ENCODE measurements at places on chromosomes 5 and 9.
A peak's percentile ranks its signal among the peaks of the same experiment; 100 is the strongest.

DNA sequence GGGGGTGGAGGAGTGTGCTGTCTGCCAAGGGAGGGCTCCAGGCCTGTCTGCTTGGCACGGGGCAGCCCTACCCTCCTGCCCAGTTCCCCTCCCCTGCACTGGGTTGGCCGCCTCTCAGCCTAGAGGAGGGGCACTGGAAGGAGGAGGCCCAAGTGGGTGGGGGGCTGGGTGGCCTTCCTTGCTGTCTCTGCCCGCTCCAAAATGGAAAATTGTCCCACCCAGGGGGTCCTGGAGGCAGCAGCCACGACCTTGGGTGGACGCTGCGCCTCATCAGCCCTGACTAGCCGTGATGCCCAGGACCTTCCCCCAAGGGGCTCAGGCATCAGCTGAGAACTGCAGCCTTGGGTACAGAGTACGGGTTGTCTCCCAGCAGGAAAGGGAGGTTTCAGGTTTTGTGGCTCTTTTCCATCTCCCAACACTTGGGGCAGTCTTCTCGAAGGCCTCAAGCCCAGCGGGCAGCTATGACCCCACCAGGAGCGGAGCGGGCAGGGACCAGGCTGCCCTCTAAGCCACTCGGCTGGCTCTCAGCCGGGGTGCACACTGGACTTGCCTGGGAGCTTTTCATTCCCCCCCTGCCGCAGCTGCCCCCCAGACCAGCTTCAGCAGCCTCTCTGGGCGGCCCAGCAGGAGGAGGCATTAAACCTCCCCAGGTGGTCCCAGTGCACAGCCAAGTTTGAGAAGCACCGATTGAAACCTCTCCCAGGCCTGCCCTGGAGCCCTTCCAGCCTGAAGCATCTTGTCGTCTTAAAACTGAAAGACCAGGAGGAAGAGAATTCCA lies 20.6 kb downstream of the NTNG2 start:
- DNase-seq, result no peak

DNA sequence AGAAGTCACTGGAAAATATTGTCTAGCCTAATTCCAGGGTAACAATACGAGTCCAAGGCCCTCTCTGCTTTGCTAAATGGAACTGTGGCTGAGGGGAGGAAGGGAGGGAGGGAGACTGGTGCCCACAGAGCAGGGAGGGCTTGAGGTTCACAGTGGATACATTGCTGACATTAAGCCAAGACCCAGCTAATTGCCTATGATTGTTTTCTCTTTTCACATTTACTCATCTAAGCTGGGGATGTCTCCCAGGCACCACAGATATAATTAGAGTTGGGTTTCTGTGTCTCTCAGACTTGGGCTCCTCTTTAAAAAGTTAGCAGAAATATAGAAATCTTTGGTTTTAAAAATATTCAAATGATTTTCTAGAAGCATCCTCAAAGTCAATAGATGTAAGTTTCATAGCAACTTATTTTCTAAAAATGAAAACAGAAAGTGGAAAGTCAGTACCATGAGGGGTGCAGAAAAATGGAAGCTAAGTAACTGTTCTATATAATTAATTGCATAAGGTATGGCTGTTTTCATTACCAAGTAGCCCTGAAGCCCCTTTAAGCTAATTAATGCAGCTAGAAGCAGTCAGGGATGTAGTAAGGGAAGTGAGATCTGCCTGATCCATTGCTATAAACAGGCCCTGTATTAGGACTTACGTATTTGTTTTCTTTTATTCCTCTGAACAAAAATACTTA lies 259.8 kb downstream of the NDUFS4 start:
- no peak for DNase-seq

DNA sequence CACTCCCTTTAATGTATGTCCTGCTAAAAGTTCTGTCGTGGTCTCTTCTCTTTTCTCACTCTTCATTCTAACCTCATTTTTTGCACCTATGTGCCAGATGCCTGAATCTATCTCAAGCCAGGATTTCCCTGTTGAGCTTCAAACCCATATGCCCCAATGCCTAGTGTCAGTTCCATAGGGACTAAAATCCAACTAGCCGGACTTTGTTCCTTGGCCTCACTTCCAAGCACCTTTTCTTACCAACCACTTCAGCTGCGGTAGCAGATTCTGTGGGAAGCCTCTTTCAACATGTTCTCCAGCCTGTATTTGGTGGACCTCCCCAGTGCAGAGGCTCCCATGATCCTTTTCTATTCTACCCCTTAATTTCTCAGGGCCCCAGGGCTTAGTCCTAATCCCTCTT lies 17.5 kb downstream of the C9orf57 start:
- DNase-seq, result no peak

DNA sequence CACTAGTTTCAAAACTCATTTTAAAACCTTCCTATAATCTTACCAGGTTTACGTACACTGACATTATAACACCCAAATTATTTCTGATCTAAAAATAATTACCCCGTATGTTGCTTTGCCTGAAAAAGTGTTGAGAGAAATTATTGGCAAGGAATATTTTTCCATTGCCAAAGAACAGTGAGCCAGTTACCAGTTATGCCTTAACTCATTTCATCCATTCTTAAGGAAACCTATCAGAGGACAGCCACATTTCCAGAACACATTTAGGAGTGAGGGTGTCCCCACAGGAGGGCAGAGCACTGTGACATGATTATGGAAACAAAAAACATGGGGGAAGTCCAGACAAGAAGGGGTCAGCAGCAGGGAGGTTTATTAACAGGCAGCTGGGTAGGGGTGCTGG lies 52.2 kb downstream of the GABBR2 start:
- DNase-seq, result no peak

DNA sequence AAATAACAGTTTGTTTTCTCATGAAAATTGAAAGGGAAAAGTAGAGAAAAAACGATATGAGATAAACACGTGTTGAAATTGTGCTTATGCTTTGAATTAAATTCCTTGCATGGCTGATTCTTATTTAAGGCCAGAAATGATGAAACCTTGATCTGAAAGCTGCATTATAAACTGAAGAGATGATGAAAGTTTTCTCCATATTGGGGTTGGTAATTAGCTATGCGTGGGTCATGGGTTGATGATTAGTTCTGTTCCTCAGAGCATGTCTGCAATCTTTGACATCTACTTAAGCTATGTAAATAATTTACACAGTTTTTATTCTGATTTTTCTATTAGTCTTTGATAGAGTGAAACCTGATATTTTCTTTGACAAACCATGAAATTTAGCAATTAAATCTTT lies 264.1 kb downstream of the CD180 start:
- no peak for DNase-seq

GRCh38 chr9:97688654-97689053 lies 8.5 kb downstream of the XPA start:
- no peak for DNase-seq

GRCh38 chr5:154179846-154180710 lies 10.5 kb upstream of the GALNT10 start:
- peak; percentile 49 for DNase-seq

- DNase-seq, result no peak
Measured at GRCh38 chr9:78691542-78691941, 394.6 kb downstream of the PSAT1 start.

DNA sequence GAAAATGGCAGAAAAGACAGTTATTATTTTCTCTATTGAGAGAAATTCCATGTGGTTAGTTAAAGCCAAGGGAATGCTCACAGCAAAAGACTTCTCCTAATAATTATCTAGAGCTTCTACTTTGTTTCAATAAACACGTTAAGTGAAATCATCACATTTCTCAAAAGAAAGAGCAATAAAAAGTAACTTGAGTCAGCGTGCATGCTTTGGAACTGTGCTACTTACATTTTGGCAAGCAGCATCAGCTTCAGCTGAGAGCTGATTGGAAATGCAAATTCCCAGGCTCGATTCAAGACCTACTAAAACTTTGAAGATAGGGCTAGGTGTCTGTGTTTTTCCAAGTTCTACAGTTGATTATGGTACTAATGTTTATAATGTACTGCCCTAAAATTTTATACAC lies 132.1 kb downstream of the CDH18 start:
- DNase-seq, result no peak
